IMR-90 (cell line): ENCODE measurements at places on chromosomes 12 and 14. TPM values are rescaled to one million over a fixed set of nuclear protein-coding genes. Genes with fewer than 3 reads are reported as not detected.

ASCL1 gene
- not detected in 2 replicates for total RNA-seq

ANKRD33 gene
- total RNA-seq = under 0.01 TPM in 1 of 2 replicates, not detected in the other

TAS2R31 gene
- total RNA-seq = 4.3 and 8.6 TPM in 2 replicates

SIX1 gene
- total RNA-seq = 7.7 and 8.6 TPM in 2 replicates
